NCI-H1417 (cell line): ENCODE measurements at places on chromosomes 2 and 18.

GRCh38 chr2:133739039-133739438 lies 170.8 kb upstream of the NCKAP5 start:
- DNase-seq: no peak

GRCh38 chr18:70627182-70627802 lies 338.4 kb downstream of the SOCS6 start:
- DNase-seq: no peak

- DNase-seq: no peak
Observed at GRCh38 chr2:146821836-146822316, 1023.0 kb upstream of the ACVR2A start.

GRCh38 chr2:31219131-31219969 lies 2.0 kb upstream of the CAPN14 start:
- DNase-seq: no peak

DNA sequence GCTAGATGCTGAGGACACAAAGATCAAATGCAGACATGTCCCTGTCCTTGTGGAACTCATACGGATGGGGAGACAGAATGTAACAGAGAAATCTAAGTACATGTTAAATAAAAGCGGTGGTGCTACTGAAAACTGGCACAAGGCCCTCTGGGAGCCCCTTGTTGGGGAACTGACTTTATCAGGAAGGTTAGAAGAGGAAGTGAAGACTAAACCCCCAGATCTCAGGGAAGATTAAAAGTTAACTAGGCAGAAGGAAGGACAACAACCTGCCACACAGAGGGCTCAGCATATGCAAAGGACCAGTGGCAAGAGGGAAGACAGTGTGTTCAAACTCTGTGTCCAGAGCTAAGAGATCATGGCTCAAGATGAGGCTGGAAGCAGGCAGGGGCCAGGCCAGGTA lies 4.8 kb downstream of the CACNB4 start:
- no peak for DNase-seq

DNA sequence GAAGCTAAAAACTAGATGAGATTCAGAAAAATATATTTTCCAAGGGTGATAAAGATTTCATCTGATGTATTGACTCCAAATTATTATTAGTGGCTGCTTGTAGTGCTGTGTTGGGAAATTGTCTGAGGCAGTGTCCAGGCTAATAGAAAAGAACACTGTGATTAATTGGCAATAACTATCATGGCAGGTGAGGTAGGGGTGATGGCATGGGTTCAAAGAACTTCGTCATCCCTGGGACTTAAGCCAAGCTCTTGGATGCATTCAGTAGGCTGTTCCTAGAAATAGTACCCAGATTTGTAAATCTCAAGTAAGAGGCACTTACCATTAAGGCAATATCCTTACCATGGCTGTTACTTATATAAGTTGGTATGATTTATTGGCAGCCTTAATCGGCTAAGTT lies 13.2 kb upstream of the RAPGEF4 start:
- no peak for DNase-seq

GRCh38 chr2:107337209-107337898 lies 451.4 kb upstream of the ST6GAL2 start:
- DNase-seq: no peak

DNA sequence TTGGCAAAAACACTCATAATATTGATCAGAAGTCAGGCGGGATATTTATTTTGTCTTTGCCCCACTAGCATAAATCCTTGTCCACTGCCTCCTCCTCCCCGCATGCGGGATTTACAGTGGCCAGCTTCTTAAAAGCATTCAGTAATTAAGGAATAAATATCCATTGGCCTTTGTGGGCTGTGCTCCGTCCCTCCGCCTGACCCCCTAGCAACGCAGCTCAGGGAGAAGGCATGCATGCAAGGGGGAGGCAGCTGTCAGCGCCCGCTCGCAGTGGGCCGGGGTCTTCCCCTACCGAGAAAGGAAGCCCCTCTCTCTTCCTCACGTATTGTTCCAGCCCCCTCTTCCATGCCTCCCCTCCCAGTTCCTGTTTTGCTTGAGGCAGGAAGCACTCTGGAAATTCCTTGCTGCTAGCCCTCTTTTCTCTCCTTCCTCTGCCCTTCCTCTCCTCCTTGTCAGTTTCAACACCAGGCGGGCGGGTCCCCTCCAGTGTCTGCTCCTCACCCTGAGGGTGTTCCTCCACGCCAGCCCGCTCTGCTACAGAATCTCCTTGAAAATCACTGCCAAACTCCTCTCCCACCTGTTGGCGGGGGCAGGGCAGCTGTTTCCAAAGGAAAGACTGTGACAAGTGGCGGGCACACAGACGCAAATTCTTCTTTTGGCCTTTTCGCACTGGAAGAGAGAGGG lies 60.1 kb downstream of the GBX2 start:
- no peak for DNase-seq

GRCh38 chr2:52107124-52107523 lies 1075.2 kb upstream of the NRXN1 start:
- no peak for DNase-seq

DNA sequence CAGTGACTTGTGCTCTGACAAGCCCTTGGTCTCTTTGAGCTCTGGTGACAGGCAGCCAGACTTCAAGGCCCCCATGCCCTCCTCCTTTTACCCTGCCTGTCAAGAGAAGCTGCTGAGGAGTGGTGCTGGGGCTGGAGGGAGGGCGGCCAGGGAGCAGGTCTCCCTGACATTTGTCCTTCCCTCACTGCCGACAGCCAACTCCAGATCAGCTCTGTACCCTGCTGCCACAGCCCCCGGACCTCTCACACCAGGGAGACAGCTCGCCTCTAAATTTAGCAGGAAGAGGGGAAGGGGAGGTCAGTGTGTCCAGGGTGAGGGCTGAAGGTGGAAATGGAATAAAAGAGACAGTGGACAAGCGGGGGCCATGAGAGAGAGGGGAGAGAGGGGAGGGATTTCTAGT lies 155.8 kb downstream of the TDRD15 start:
- DNase-seq: no peak

- DNase-seq: no peak
Observed at GRCh38 chr2:197045115-197045514, 118.6 kb upstream of the PGAP1 start.
